AG09319 (cell line): ENCODE measurements at places on chromosomes 3 and 15.

GRCh38 chr3:147423798-147424580, 14.8 kb downstream of the ZIC1 start:
- DNase-seq, result no peak

DNA sequence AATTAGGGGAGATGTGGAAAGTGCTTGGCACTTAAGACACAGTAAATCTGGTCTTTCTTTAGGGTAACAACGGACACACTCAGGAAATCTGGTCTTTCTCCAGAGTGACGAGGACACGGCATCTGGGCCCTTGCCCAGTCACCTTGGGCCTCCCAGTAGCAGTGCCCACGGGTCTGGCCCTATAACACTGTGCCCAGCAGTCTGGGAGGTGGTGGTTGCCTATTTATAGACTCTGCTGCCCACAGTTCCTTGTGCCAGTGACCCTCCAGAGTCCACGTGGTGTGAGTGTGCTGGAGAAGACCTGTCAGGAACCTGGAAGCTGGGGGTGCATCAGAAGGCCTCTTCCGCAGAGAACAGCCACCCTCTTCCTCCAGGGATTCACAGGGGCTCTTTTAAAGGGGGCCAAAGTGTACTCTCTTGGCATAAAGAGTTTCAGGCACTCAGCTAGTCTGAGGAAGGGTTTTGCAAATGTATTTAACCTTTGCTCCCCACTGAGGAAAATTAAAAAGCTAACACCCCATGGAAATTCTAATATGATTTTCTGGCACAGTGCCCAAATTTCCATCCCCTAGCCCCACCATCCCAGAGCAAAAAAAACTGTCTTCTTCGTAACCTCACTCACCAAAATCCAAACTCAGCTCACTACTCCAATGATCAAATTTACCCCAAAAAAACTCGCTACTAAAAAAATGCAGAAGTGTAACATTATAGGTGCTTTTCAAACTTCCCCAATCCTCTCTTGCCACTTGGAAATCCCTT, 15.4 kb downstream of the WNT5A start:
- no peak for DNase-seq

DNA sequence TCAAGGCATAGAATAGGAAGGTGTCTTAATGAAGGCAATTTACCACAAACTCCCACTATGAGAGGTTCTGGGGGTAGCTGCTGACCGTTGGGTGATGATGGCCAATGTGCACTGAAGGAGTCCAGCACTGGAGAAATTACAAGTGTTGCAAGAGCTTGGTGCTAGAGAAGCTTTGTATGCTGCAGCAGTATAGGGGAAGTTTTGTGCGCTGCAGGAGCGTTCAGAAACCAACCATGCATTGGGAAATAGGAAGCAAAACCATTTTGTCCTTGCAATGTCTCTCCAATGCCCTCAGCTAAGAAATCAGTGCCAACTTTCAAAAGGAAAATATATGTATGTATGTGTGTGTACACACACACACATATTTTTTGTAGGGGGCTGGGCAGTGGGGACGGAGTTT, 441.6 kb upstream of the NAALADL2 start:
- no peak for DNase-seq

DNA sequence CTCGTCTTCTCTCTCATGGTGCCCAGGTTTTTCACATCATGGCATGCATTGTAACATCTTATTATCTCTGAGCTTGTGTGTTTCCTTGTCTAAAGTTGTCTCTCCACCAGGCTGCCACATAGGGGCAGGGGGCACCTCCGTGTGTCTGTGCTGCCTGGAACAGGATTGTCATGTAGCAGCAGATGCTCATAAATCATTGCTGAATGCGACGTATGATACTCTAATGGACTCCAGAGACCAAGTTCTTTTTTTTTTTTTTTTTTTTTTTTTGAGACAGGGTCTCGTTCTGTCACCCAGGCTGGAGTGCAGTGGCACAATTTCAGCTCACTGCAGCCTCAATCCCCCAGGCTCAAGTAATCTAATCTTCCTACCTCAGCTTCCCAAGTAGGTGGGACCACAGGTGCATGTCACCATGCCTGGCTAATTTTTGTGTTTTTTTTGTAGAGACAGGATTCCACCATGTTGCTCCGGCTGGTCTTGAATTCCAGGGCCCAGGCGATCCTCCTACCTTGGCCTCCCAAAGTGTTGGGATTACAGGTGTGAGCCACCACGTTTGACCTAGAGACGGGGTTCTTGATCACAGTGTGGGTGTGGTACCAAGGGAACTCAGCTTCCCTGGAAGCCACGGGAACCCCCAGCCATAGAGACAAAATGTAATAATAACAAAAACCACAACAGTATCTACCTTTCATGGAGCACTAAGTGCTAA, 4.7 kb upstream of the DNASE1L3 start:
- no peak for DNase-seq

DNA sequence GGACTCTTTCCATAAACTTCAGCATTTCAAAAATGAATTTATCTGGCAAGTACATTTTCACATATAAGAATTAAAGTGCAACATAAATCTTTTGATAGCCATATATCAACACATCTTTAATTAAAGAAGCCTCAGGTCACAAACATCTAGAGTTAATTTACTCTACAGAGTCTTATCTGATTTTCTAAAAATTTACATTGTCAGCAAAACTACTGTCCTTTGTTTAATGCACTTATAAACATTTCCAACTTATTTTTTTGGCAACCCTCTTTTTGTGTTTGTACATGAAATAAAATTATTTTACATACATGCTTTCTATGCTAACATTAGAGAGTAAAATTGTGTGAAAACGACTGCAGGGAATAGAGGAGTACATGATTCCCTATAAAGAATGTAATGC, 416.8 kb upstream of the ARL6 start:
- DNase-seq, result no peak

DNA sequence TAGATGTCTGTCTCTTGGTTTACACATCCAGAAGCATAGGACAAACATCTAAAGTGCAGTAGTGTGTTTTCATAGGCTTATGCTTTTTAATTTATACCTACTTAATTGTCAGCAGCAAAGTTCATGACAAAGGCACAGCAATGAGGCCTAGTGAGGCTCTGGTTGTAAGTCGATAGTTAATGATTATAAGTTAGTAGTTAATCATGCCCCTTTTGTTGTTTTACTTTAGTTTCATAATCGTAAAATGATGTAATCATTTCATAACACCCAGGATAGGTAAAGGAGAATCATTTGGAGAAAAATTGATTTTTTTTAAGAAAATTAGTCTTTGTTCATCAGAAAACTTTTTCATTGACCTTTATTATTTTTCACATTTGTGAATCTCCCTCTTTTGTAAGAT, 351.9 kb downstream of the LSAMP start:
- no peak for DNase-seq

GRCh38 chr3:117566926-117567325, 857.3 kb downstream of the TUSC7 start:
- DNase-seq, result no peak

GRCh38 chr15:39115379-39116057, 465.4 kb upstream of the THBS1 start:
- DNase-seq, result no peak

- DNase-seq, result no peak
Measured at GRCh38 chr3:159866201-159866746, 122.4 kb upstream of the IL12A start.

GRCh38 chr3:141352262-141352984, 15.9 kb upstream of the ZBTB38 start:
- DNase-seq, result no peak

GRCh38 chr3:69145688-69146087, 23.3 kb upstream of the LMOD3 start:
- DNase-seq, result no peak

DNA sequence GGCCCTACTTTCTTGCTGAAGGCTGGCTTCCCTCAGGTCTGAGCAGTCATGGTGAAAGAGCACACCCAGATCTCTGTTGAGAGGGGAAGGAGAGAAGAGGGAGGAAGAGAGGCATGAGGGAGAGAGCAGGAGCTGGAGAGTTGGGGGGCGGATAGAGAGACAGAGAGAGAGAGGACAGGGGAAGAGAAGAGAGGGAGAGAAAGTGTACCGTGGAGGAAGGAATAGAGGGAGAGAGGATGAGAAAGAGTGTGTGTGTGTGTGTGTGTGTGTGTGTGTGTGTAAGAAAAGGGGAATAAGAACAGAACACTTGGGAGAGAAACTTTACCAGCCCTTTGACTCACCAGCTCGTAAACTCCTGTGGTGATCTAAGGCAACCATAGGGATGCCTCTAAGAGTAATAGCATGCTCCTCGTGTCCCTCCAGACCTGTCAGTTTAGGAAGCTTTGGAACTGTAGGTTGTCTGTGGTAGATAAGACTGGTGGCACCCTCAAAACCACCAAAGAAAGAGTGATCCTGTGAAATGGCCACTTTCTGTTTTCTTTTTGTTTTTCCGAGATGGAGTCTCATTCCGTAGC, 18.2 kb downstream of the ZNF592 start:
- no peak for DNase-seq

GRCh38 chr3:114830652-114831051, 316.4 kb downstream of the ZBTB20 start:
- no peak for DNase-seq

DNA sequence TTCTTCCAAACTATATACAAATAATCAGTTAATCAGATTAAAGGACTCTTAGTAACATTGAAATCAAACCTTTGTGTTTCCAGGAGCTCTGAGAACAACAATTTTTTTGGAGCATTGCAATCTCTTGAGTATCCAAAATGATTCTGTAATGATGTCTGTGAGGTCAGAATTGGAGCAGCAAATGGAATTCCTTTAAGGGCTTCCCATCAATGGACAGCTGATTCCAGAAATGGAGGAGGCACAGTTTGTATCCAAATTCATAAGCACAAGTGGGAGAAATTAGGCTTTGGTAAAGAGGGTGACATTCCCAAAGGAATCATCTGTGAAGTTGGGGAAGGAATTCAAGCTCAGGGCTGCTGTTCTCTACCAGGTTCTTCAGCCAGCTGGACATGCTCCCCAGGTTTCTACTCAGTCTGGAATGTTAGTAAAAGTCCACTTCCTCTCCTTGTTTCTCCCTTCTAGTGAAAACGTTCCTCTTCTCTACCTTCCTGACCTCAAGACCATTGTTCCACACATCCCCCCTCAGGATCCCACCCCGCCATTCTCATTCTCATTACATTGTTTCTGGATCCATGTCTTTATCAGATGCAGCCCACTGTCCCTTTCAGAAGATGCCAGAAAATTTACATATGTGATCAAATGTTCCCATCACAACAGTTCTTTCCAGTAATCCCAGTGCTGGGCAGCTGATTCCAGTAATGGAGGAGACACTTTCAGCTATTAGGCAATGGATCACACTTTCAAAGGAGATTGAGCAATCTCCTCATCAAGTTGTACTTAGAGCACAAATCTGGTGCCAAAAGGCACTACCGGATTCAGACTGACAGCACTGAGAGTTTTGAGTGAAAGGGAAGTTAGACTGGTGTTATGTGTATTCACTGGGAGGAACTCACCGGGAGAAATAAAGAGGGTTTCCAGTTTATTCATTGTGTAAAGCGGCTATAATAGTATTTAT, 391.3 kb upstream of the TPRG1 start:
- no peak for DNase-seq

- DNase-seq, result no peak
Measured at GRCh38 chr15:86973284-86973844, 893.7 kb downstream of the AGBL1 start.

DNA sequence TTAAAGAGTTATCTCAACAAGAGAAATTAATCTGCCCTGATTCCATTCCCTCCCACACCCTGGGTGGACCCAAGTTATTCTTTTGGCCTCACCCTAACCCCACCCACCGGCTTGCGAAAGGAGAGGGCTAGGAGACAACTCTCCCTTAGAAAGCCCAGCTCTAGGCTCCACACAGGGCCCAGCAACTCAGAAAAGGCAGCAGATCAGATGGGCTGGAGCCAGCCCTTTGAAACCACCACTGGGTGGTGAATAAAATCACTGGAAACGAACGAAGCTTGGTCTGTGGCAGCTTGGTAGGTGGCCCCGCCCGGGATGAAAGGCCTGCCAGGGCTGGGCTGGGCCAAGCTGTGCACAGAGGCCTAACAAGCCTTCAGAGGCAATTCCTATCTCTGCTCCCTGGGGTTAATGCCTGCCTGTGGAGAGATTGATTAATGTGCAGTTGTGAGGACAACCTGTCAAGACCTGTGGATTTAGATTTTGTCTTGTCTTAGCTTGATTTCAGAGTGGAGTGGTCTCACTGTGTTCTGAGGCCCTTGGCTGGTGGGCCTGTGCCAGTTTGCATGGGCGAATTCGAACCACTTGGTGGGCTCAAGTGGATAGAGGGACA, 38.8 kb downstream of the BHLHE40 start:
- DNase-seq, result peak; percentile 35

DNA sequence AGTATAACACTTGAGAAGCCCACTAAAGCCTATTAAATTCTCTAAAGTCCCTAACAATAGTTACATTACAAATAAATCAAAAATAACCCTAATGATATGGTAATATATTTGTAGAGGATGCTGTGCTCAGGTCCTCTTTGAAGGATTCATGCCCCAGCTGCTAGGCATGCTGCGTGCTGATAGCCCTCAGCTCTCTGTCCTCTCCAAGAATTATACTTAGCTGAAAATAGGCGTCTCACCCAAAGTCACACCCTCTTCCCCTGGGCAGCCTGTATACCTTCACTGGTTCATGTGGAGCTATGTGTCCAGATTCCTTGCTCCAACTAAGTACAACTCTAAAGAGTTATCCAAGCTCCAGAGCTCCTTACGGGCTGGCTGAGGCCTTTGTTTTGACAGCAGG, 312.5 kb upstream of the ZNF385D start:
- no peak for DNase-seq

GRCh38 chr3:124363476-124363875, 366.8 kb upstream of the UMPS start:
- no peak for DNase-seq

- peak; percentile 35 for DNase-seq
Measured at GRCh38 chr15:52261498-52262242, 33.9 kb downstream of the MYO5C start.

- DNase-seq, result no peak
Measured at GRCh38 chr15:72368325-72368724, 7.5 kb downstream of the HEXA start.
